ENCODE measurements at places on chromosomes 7 and 10. TPM values are rescaled to one million over a fixed set of nuclear protein-coding genes. Genes with fewer than 3 reads are reported as not detected.

The GLRX3 gene
- 86.5 TPM for total RNA-seq

DNA sequence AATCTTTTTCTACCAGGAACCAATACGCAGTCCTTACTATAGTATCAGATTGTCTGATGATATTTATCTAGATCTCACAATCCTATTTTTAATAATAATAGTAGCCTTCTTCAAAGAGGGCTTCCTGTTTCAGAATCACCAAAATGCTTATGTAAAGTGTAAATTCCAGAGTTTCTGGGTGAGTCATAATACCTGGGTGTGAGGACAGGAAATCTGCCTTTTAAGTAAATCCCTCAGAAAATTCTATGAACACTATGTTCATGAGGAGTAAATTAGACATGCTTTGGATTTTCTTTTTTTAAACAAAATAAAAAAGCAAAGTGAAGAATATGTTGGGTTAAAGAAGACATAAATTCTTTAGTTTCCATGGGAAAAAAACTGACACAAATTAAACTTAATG is 20.5 kb downstream of the DKK1 start:
- DNase-seq = no peak
- H3K27ac ChIP-seq = no peak overlapping the region
- no peak overlapping the region for H3K4me3 ChIP-seq
- H3K36me3 ChIP-seq = no peaks in the 10 kb centered on the region
- H3K27me3 ChIP-seq = no peaks in the 10 kb centered on the region

GRCh38 chr10:77494327-77494726 is 143.3 kb downstream of the KCNMA1 start:
- H3K36me3 ChIP-seq = no peaks in the 10 kb centered on the region
- no peak for DNase-seq
- no peaks in the 10 kb centered on the region for H3K27me3 ChIP-seq
- no peak overlapping the region for H3K4me3 ChIP-seq
- H3K27ac ChIP-seq = no peak overlapping the region

GRCh38 chr10:49756641-49757040 is 5.5 kb downstream of the OGDHL start:
- H3K27ac ChIP-seq = no peak overlapping the region
- no peak overlapping the region for H3K4me3 ChIP-seq
- H3K36me3 ChIP-seq = no peaks in the 10 kb centered on the region
- no peak for DNase-seq
- H3K4me1 ChIP-seq = peaks cover under 1% of the 10 kb centered on the region

The CDC14C gene
- not detected for total RNA-seq

DNA sequence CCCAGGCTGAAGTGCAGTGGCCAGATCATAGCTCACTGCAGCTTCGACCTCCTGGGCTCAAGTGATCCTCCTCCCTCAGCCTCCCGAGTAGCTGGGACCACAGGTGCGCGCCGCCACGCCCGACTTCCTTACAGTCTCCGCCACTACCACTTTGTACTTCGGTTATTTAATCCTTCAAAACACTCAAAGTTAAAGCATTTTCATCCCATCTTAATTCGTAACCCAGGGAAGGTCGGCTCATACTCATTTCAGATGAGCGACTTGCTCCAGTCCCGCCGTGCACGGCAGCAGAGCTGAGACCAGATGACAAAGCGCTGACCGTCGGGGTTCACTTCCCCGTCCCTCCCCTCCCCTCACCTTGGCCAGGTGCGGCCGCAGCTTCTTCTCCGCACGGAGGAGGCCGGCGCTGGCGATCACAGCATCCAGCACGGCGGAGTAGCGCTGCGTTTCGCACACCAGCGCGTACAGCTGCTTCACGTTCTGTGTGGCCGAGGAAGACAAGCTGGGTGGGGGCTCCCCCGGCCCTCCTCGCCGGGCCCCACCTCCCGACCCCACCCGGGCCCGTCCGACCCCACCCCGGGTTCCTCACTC is 457 bp downstream of the NSUN5 start:
- H3K4me1 ChIP-seq = peaks cover 4% of the 10 kb centered on the region
- peak overlapping the region; percentile 52 for H3K27ac ChIP-seq
- H3K36me3 ChIP-seq = no peaks in the 10 kb centered on the region
- no peak for DNase-seq

GRCh38 chr10:97572214-97572989 is at the start of gene ANKRD2:
Gene ANKRD2, plus strand, starts transcription at chr10:97572779. Its CDS starts 10 bp downstream, at chr10:97572789.
- H3K36me3 ChIP-seq = no peaks in the 10 kb centered on the region
- H3K27ac ChIP-seq = no peak within 1 kb of the TSS
- H3K4me1 ChIP-seq = no peaks in the 10 kb centered on the region
- H3K4me3 ChIP-seq = no peak within 1 kb of the TSS

DNA sequence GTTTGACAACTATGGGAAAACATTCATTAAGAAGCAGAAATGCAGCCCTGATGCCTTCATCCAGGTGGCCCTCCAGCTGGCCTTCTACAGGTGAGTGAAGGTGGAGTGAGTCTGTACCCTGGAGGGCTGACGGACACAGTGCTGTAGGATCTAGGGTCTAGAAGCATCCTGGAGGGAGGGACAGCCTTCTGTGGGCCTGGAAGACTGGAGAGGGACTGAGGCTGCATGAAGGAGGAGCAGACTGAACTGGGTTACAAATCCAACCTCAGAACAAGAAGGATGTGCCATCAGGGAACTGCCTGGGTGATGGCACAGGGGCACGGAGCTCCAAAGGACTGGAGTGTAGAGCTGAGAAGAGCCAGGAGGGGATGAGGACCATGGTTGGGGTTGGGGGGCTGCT is 27.5 kb upstream of the C10orf53 start:
- H3K4me1 ChIP-seq = no peaks in the 10 kb centered on the region
- no peak overlapping the region for H3K4me3 ChIP-seq
- no peaks in the 10 kb centered on the region for H3K27me3 ChIP-seq
- no peak for DNase-seq
- H3K27ac ChIP-seq = no peak overlapping the region

DNA sequence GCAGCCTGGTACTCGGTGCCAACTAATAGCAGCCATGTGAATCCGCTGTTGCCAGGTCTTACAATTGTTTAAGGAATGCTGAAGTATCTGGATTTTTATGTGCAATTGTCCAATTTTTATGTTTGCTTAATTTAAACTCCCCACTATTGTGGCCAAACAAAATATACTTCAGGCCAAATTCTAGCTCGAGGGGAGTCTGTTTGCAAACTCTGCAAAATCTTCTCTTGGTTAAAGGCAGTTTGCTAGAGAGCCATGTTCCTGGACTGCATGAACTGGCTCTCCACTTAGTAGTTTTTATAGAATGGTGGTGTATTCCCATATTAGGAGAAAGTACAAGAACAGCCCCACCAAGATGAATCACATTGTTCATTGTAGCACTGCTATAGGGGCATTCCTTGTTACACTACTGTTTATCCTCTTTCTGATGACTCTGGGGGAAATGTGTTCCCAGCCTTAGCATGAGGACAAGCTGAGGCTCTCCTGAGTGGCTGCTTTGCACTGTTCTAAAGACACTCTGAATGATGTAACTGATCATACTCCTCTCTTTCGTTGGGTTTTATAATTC is 178.0 kb upstream of the GLI3 start:
- no peaks in the 10 kb centered on the region for H3K36me3 ChIP-seq
- no peaks in the 10 kb centered on the region for H3K27me3 ChIP-seq
- H3K4me3 ChIP-seq = no peak overlapping the region
- no peak overlapping the region for H3K27ac ChIP-seq
- no peaks in the 10 kb centered on the region for H3K4me1 ChIP-seq

The TMEM236 gene
- total RNA-seq = 57.4 TPM

DNA sequence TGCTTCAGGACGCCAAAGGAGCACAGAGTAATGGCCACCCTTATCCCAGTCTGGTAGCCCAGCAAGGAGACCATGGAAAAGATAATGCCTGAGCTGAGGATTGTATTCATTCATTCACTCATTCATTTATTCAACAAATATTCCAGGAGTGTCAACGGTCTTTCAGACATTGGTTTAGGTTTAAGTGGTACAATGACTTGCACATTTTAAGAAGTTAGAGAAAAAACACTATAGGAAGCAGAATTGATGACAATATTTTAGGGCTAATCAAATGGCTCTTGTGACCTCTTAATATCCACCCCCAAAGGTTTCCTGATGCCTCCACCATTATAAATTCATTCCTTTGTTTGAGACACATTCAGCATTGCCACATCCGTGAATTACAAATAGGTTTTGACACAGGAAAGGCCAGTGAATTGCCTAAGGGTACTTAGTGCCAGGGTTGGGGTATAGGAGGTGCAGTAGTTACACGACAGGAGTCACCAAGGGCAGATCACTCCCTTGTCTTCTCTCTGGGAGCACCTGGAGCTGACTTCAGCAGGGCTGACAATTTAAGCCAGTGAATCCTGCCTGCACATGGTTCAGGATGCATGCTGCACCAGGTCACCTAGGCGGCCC is 269.5 kb downstream of the CREB5 start:
- no peaks in the 10 kb centered on the region for H3K36me3 ChIP-seq
- no peak for DNase-seq
- H3K4me1 ChIP-seq = no peaks in the 10 kb centered on the region
- H3K4me3 ChIP-seq = no peak overlapping the region
- no peak overlapping the region for H3K27ac ChIP-seq

The MMD2 gene
- total RNA-seq = not detected

The TUBAL3 gene
- total RNA-seq = 12.8 TPM

GRCh38 chr10:29132551-29133111 is 156.2 kb upstream of the LYZL1 start:
- no peak overlapping the region for H3K27ac ChIP-seq
- DNase-seq = no peak
- H3K4me3 ChIP-seq = no peak overlapping the region
- no peaks in the 10 kb centered on the region for H3K4me1 ChIP-seq
- H3K27me3 ChIP-seq = no peaks in the 10 kb centered on the region

Measured in colonic mucosa (tissue), 4 donors.